ENCODE measurements at places on chromosomes 5 and 9.

DNA sequence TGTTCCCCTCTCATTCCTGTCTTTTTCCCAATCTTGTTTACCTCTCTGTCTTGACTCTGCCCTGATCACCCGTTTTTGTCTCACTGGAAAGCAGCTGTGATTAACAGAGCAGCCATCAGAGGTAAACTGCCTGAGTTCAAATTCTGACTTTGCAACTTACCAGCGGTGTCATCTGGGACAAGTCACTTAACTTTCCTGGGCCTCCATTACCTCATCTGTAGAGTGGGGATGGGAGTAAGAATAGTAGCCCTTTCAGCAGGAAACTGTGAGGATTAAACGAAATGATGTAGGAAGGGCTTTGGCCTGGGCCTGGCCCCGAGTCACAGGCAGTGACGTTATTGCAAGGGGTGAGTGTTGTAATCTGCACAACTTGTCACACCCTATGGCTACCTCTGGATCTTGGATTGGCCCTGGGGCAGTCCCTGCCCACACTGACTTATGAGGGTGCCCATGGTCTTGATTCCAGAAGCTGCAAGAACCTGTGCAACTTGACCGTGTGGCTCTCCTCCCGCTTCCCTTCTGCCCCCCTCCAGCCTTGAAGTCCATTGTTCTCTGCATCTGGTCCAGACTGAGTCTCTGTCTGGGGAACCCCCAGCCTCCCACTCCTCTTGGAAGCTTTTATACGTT lies 657 bp upstream of the PCDH12 start:
- DNase-seq = no peak

GRCh38 chr5:3590967-3591900 lies 4.4 kb upstream of the IRX1 start:
- DNase-seq = no peak

GRCh38 chr5:36915653-36916052 lies 39.1 kb downstream of the NIPBL start:
- DNase-seq = no peak

- no peak for DNase-seq
Observed at GRCh38 chr5:115774684-115775083, 41.8 kb downstream of the CDO1 start.

DNA sequence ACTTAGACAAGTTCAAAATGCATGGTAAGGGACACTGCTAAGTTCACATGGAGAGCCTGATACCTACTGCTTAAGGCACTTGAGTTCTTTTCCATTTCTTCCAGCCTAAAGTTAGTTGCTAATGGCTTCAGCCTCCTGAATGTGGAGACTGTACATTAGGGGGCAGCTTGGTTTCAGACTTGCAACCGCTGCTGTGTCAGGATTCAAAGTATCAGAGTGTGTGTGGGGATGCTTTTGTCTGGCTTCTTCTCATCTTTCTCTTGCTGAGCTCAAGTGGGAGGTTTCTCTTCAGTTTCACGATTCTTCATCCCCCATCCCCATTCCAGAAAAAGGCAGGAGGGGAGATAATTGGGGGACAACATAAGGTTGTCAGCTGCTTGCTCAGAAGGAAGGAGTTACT lies 49.4 kb downstream of the ATP10B start:
- DNase-seq = no peak

GRCh38 chr9:93292288-93292615 lies 108.3 kb downstream of the WNK2 start:
- DNase-seq = no peak

- no peak for DNase-seq
Observed at GRCh38 chr5:89697581-89697980, 712.0 kb downstream of the CETN3 start.

DNA sequence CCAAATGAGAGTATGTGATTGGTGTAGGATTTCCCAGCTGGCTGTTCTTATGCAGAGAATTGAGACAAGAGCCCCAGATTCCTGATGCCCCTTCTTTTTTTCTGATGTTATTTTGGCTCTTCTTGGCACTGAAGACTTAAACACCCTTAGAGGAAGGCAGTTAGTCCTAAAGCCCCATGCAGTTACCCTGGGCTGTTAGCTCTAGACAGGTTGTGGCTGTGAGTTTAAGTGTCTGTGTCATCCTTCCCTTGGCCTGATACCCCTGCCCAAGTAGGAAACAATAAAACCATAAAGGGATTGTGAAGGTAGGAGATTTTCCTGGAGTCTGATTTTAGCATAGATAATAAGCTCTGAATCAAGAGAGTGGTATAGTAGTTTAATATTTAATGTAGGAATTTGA lies 13.2 kb downstream of the TNPO1 start:
- no peak for DNase-seq

DNA sequence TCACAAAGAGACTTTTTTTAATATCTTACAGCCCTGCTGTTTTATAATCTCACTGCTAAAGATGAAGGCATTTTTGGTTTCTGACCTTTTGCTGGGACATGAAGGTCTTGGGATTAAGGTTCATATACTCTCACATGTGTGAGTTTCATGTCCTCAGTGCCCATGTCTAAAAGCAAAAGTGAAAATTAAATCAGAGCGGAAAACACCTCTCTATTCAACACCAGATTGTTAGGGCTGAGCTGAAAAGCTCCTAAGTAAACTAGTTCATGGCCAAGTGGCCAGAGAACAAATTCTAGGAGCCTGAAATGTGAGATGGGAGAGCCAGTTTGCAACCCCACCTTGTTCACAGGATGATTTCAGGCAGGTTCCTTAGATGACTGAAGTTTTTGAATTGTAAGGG lies 110.9 kb downstream of the GRIA1 start:
- DNase-seq = no peak

- no peak for DNase-seq
Observed at GRCh38 chr9:18881758-18882157, 151.3 kb downstream of the SAXO1 start.

DNA sequence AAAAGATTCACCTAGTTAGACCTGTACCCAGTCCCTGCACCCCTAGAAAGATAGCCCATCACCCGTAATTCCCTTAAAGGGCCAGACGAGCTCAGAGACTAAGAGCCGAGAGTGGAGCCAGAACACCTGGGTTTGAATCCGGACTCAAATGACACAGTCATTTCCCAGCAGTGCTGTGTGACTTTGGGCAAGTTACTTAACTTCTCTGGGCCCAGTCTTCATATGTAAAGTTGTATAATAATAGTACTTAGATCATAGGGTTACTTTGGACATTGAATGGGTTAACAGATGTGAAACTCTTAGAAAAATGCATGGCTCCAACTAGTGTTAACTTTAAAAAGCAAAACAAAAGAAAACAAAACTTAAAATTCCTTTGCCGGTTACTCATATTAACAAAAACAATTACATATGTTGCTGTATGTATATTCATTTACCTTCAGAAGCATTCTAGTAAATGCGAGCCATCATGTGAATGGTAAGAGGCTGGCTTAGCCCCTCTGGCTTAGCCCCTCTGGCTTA lies 40.4 kb upstream of the RASGRF2 start:
- no peak for DNase-seq

All from stimulated activated CD8-positive, alpha-beta memory T cell treated with anti-CD3 and anti-CD28 coated beads, Interleukin-2, amount 100 ng/mL, for 1 hour (primary cell).